ENCODE measurements at places on chromosomes 1 and 21.
A peak's percentile ranks its signal among the peaks of the same experiment; 100 is the strongest.

DNA sequence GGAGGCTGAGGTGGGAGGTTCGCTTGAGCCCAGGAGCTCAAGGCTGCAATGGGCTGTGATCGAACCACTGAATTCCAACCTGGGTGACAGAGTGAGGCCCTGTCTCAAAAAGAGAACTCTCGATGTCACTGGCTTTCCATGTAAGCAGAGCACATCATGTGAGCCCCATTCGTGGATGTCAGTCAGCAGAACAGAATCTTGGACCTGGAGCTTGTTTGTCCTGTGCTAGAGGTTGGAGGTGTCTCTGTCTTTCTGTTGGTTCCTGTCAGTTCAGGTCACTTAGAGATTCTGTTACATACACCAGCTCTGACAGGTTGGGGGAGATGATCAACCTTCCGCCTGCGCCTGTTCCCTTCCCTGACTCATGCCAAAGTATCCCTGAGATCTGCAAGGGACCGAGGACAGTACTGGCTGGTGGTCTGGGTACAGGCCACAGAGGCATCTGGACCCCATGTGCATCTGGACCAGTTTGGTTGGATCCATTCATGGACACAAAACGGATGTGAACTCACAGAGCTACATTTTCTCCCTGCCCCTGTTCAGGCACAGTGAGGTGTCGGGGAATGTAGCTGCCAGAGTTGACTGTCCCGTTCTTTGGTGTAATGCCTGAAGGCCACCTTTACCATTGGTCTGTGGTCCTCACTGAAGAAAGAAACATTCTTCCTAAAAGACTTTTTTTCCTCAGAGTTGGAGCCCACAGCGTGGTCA lies 10.0 kb downstream of the ARF1 start:
- DNase-seq, result no peak

- DNase-seq, result no peak
These were observed 115.9 kb downstream of the TM2D1 start for GRCh38 chr1:61609040-61609439.

DNA sequence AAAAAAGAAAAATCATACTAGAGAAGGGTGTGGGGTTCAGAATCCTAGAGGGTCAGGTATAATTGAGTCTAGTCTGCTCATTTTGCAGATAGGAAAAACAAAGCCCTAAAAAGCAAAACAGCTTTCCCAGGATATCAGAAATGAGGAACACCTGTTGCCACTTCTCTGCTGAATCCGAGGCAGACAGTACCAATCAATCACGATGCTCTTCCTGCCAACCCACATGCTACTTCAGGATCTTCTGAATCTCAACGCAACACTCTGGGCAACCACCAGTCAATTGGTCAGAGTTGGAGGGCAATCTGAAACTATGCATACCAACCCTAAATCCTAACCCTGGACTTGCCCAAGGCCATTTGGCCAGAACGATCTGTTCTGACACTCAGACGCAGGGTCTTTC lies 128.3 kb downstream of the EPHB2 start:
- DNase-seq, result no peak

DNA sequence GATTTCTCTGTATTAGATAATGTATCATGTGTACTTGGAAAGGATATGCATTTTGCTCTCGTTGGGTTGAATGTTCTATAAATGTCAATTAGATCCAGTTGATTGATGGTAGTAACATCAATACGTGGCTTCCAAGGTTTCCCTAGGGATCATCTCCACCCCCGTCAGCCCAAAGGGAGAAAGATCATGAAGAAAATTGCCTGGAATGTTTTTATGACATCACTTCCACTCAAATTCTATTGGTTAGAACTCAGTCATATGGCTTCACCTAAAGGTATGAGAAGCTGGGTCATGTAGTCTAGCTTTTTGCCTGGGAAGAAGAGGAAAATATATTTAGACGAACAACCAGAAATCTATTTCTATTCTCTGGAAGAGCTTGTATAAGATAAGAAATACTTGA lies at the start of gene C1orf185:
TSS of gene C1orf185 (plus strand) at position 253 of the 400 bp plus-strand sequence. CDS start at position 259, 6 bp downstream.
- DNase-seq, result no peak

DNA sequence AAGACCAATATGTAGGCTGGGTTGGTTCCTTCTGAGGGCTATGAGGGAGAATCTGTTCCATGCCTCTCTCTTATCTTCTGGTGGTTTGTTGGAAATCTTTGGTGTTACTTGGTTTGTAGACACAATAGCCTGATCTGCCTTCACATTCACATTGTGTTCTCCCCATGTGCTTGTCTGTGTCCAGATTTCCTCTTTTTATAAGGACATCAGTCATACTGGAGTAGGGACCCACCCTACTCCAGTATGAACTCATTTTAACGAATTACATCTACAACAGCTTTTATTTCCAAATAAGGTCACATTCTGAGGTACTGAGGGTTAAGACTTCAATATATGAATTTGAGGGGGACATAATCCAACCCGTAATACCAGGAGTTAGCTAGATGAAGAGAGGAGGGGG lies 75.9 kb downstream of the DISP1 start:
- DNase-seq, result no peak

DNA sequence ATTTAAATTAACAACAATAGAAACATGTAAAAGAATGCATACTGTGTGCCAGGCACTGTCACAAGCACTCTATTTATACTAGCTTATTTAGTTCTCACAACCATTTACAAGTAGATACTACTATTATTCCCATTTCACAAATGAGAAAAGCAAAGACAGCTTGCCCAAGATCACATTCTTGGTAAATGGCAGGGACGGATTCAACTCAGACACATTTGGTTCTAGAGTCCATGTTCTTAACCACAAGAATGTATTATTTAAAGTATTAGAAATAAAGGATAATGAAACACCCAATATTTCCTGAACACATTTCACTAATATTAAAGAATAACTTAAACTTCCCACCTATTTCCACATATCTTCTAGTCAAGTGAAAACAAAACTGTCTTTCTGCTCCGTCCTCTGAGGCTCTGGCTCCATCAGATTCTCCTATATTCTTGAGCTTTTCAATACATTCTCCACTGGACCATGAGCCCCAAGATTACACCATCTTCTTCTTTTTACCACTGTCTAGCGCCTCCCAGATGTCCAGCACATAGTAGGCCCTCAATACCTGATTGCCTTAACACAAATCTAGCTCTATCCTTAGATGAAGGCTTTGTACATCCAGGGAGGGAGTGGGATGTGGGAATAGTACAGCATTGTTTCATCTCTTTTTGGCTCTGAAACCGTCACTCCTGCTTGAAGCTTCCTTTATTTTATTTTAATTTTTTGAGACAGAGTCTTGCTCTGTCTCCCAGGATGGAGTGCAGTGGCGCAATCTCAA lies 29.3 kb downstream of the SOD1 start:
- DNase-seq, result no peak

- no peak for DNase-seq
These were observed 3.9 kb upstream of the ZNF678 start for GRCh38 chr1:227559499-227559898.

GRCh38 chr1:54274448-54274847 lies 74.5 kb downstream of the MRPL37 start:
- DNase-seq, result no peak

DNA sequence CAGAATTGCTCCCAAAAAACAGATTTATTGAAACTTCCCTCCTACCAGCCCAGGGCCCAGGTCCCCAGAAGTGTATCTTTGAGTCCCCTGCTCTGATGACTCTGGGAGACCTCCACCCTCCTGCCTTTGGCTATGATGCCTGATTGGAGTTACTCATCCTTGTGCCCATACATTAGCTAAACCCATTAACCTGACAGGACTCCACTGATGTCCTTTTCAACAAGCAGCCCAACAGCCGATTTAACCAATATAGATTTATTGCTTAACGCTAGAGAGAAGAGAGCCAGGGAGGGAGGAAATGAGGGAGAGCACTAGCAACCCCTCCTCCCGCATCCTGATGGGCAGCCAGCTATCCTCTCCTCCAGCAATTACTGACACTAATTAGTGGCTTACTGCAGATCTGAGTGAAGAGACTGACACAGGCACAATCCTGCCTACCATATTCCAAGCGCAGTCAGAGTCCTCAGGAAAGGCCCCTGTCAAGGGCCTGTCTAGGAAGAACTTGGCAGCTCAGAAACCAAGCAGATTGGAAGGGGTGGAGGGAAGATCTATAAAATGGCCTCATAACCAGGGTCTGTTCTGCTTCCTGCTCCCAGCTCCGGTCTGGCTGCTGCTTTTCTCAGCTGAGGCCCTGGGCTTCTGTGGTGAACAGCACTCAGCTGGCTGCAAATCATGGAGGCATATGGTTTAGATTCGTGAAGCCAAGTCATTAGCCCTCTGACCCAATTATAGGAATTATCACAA lies 484.5 kb upstream of the DAB1 start:
- DNase-seq, result no peak

- DNase-seq, result peak; percentile 58
These were observed 4.5 kb downstream of the HSPB7 start for GRCh38 chr1:16013220-16013907.

- no peak for DNase-seq
These were observed 23.0 kb downstream of the ARHGEF16 start for GRCh38 chr1:3477241-3477995.

GRCh38 chr1:12014141-12014991 lies 4.9 kb upstream of the MIIP start:
- no peak for DNase-seq
